ENCODE measurements at places on chromosomes 11 and 22.

DNA sequence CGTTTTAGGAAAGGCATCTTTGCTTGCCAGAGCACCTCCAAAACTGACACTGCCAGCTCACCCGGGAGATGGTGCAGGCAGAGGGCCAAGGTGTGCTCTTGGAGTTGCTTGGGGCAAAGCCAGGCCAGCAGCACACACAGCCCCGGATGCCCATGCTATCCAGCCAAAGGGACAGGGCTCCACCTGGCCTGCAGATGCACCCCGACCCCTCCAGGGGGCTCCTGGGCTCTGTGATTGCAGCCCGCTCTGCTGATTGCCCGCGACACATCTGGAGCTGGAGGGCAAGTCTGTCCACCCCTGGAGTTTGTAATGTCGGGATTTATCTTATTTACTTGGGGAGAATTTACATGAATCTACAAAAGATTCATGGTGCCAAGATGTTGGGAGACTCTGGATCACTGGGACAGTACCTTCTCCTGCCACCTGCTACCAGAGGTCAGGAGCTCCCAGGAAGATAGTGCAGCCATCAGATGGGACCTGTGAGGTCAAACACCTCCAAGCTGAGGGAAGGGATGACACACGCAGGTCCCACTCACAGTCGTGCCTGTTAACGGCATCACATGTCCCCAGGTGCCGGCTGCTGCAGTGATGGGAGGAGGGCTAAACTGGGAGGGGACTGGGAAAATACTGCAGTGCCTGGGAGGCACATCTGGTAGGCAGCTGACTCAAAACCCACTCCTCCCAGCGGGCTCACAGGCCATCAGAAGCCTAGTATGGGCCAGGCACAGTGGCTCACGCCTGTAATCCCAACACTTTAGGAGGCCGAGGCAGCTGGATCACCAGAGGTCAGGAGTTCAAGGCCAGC is 17.2 kb downstream of the CBX7 start:
- DNase-seq: no peak

DNA sequence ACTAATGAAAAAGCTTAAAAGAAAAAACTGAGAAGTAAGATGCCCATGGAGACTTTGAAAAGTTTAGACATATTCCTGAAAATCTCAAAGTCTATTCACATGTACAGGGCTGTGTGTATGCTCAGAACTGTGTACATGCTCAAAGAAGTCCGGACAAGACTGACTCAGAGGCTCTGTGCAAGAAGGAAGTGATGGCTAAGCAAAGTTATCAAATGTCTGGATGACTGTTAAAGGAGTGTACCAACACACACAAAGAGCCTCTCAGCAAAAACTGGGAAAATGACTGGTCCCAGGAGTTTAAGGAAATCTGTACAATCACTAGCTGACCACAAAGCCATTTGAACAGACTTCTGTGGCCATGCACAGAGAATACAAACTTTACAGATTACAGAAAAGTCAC is 33.1 kb upstream of the ARHGAP32 start:
- no peak for DNase-seq

DNA sequence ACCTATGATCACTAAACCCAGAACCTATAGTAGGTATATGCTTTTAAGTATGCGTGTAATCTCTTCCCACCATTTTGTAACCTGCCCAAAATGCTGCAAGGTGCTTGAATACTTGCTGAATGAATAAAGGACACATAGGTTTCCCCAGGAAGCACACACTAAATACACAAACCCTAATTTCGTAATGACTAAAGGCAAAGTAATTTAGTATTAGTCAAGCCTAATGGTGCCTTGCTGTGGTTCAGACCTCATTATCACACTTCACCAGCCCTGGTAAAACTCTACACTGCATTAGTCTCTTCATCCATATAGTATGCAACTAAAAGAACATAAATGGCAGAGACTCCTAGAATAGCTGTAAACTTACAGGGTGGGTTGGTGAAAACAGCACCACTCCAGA is 289.0 kb upstream of the PITPNB start:
- no peak for DNase-seq

GRCh38 chr11:2318123-2318522 is 16.3 kb downstream of the TSPAN32 start:
- no peak for DNase-seq

DNA sequence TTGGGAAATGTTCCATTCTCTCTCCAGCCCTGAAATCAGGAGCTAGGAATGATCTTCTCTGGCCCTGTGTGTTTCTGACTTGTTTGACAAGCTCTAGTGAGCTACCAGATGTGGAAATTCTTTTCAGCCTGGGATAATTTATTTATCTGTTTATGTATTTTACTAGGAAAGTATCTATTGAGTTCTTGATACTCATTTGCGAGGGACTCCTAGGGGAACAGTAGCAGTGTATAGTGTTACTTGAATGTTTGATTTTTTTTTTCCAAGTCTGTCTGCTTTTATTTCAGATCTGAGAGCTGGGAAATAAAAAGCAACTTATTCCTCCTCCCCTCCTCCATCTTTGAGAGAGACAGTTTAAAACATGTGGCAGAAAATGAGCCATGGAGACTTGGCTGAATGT is 92.5 kb downstream of the ALX4 start:
- no peak for DNase-seq

DNA sequence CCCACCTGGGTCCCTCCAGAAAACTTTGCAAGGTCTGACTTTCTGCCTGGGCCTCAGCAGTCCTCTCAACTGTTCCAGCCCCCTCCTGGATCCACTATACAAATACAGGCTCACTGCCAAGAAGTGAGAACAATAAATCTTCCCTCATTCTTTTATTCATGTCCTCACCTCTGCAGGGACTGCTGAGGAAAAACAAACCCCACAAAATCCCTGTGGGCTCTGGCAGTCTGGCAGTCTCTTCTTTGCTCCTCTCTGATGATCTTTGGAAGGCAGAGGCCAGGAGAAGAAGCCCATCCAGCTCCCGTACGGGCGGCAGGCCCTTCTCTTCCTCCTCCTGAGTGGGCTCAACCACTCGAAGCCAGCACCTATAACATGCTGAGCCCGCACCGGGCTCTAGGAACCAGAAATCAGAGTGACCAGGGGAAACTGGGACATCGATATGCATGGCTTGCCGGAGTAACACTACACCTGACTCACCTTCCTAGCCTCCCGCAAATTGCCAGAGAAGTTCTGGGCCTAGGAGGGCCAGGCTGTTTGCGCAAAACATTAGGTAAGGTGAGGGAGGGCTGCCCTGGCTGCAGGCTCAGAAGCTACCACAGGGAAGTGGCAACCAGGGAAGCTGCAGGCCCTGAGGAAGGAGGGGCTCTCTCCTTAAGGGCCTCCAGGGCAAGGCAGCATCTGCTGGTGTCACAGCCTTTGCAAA is 24.2 kb downstream of the TMPRSS5 start:
- DNase-seq: no peak

DNA sequence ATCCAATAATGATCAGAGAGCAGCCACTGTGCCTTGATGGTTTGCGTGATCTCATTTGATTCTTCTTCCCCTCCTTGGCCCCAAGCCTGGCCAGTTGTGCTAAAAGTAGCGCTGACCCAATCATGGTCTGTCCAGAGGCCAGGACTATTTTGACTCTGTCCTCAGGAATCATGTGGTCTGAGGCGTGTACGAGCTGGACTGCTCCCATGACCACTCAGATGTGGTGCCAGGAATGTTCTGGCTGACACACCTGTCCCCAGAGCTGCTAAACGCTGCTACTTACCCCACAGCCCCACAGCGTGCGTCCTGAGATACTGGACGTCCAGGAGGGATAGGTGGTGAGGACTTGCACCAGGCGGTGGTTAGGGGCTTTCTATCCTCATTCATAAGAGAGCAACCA is 70.5 kb downstream of the FEZ1 start:
- no peak for DNase-seq

GRCh38 chr11:92557879-92558278 is 333.3 kb downstream of the FAT3 start:
- DNase-seq: no peak

DNA sequence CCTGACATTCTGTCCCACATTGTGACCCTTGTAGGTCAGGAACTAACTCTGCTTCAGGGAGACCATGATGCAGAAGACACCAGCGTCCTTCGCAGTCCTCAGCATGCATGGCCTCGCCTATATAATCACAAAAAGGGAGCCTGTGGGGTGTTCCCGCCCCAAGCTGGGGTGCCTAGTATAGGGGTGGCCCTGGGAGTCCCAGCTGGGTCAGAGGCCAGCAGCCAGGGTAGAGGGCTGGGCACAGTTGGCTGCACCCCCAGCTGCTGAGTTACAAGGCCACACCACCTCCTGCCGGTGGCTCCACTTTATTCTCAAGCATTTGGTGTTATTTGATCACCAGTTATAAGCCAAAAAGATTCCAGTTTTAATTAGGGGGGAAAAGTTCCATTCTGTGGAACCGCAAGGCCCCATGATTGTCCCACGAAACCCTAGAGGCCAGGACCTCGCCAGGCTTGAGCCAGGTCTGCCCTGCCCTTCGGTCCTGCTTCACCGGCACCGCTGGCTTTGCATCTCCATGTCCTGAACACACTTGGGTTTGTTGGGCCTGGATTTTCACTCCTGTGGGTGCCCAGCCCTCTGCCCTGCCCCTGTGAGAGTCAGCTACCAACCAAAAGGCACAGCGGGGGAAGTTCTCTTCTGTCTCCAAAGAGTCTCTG is 15.0 kb upstream of the GNB1L start:
- DNase-seq: no peak

All from activated gamma-delta T cell (primary cell).